NCI-H1105 (cell line): ENCODE measurements at places on chromosomes 6 and 20.

DNA sequence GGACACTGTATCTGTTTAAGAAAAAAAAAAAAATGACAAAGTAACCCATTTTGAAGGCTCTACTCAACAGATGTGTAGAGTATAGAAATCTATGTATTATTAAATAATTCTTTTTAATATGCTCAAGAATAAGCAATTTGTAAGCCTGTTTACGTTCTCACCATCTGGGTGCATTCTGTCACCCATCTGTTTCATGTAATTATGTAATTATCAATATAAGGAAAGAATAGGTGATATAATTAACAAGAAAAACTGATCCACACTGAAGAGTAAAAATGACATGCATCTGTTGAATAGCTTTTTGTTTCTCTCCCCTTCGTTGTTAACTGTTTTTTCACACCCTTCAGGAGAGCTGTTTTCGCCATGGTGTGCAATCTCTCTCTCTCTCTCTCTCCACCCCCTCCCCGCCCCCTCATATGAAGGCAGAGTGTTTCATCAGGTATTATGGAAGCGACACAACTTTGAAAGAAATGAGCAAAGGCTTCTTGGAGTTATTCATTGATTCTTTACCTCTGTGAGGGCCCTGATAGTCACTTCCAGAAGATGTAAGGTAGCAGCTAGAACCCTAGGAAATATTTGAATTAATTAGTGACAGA is 154.3 kb upstream of the INSM1 start:
- DNase-seq, result no peak

- DNase-seq, result no peak
Measured at GRCh38 chr6:8743170-8743745, 307.9 kb upstream of the SLC35B3 start.

DNA sequence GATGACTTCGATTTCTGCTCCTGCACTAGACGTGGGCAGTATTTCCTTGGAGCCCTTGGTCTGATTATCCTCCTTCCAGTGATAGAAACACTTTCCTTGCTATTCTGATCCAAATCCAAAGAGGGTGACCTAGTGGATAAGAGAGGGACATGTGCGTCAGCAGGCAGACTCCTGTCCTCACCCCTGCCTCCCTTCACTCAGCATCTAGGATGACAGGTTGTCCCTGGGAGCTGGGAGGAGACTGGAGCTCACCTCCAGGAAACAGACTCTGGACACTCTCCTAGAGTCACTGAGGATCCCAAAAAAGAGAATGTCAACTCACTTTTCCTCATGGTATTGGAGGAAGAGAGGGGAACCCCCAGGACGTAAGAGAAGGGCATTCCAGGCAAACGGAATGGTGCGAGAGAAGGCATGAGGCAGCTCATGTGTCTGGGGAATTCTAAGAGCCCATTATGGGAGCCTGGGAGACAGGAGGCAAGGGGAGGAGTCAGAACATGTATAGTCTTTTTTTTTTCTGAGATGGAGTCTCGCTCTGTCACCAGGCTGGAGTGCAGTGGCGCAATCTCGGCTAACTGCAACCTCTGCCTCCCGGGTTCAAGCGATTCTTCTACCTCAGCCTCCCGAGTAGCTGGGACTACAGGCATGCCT is 2.2 kb downstream of the C20orf173 start:
- no peak for DNase-seq

- no peak for DNase-seq
Measured at GRCh38 chr6:110357664-110358552, at the start of gene METTL24. METTL24 (minus strand) TSS chr6:110358349; CDS start chr6:110358272, 77 bp downstream.

DNA sequence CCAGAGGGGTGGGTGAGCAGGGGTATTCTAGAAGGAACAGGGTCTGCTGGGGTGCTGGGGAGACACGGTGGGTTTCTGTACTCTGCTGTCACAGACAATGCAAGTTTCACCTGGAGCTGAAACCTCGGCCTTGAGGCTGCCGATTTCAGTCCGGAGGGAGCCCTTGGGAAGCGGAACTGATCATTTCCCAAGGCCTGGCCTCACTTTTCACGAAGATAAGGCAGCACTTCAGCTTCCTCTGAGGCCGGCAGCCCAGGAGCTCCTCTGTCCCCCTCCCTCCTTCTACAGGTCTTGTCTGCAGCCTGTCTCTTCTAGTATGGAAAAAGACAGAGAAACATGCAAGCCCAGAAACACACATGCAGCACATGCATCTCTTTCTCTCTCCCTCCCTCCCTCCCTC is 242.1 kb downstream of the CDC5L start:
- no peak for DNase-seq

GRCh38 chr20:49701241-49701790 is 12.4 kb downstream of the B4GALT5 start:
- peak; percentile 49 for DNase-seq

DNA sequence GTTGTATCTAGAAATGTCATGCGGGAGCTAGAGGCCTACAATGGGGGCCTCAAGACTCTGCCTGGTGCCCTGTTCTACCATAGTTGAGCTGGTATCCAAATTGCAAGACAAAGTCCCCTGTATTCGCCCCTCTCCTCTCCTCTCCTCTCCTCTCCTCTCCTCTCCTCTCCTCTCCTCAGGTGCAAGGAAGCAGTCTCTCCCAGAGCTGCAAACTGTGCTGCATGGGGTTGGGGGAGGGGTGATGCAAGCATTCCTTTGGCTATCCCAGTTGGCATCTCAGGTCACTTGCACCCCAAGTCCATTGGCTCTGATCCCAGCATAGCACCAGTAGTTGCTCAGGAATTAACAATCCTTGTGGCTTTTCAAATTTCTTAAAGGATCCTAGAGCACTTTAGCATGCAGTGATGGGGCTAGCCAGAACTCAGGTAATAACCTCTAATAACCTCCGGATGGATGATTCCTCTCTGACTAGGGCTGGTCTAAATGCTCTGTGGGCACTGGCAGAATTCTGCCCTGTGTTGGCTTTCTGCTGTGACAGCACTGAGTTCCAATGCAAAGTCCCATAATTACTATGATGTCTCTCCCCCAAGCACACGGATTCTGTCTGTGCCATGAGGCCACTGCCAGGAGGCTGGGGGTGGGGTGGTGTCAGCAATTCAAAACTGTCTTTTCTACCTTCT is 35.3 kb downstream of the TAF11 start:
- no peak for DNase-seq

GRCh38 chr20:10710991-10711775 is 37.4 kb upstream of the JAG1 start:
- DNase-seq, result no peak

GRCh38 chr20:53660078-53660909 is 66.7 kb upstream of the ZNF217 start:
- no peak for DNase-seq

GRCh38 chr20:20519269-20519668 is 151.4 kb downstream of the INSM1 start:
- no peak for DNase-seq

- DNase-seq, result peak; percentile 20
Measured at GRCh38 chr20:19492687-19493336, 265.2 kb upstream of the RIN2 start.

DNA sequence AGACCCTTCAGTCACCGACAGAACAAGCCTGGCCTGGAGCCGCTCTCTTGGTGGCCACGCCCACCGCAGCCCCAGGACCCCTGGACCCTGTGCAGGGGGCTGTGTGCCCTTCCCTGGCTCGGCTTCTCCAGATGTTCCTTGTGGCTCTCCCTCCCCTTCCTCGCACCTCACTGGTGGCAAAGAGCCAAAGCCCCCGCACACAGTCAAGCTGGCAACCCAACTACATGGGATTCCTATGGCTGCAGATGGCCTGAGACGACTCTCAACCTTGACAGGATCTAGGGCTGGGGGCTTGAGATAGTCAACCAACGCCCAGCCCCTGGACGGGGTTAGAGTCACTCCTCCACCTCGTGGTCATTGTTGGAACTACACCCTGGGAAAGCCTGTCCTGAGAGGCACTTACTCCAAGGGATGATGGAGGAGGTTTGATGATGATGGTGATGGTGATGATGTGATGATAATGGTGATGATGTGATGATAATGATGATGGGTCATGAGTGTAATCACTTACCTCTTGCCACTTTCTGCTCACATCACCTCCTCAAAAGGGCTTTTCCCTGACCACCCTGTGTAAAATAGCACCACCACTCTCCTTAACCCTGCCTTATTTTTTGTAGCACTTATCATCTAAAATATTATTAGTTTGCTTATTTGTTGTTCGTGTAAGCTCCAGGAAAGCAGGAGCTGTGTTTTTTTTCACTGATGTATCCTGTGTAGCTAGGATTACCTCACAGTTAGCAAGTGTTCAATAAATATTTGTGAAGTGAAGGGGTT is 278.4 kb downstream of the LRFN2 start:
- DNase-seq, result peak; percentile 68

DNA sequence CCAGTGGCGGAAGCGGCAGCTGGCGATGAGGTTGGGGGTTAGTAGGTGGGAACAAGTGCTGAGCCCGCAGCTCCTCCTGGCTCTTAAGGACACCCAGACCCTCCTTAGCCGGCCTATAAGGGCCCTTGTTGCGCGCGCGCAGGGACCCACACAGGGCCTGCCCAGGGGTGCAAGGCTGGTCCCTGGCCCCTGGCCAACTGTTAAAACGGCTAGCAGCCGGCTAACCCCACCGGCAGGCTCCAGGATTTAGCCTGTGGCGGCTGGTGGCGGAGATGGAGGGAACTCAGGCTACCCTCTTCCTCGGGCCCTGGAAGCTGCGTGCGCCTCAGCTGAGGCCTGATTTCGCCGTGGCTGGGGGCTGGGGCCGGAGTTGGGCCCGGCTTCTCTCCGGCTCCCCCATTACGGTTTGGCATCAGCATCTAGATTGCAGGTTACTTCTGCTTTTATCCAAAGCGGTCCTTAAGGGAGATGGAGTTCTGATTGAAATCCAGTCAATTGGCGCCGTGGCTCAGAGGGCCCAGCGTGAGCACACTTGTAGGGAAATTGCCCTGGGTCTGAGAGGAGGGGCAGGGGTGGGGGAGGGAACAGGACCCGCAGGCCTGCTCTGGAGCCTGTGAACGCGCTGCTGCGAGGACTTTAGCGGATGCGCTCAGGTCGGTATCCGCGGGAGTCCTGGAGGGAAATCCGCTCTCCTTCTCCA is 36.9 kb upstream of the CCDC167 start:
- peak; percentile 69 for DNase-seq

DNA sequence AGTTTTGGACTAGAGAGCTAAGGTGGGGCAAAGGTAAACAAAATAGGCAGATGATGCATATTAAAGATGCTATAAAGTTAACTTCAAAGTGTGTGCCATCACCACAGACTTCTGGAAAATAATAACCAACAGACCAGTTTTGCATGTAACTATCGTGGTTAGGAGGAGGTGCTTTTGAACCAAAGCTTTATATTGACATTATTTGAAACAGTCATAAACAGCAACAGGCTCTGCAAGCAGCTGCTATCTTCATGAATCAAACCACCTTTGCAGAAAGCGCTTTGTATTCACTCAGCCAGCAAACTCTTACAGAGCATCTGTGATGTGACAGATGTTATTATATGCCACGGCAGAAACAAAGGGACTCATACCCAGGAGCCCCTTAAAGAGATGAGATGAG is 81.9 kb downstream of the CRYBG1 start:
- peak; percentile 84 for DNase-seq

DNA sequence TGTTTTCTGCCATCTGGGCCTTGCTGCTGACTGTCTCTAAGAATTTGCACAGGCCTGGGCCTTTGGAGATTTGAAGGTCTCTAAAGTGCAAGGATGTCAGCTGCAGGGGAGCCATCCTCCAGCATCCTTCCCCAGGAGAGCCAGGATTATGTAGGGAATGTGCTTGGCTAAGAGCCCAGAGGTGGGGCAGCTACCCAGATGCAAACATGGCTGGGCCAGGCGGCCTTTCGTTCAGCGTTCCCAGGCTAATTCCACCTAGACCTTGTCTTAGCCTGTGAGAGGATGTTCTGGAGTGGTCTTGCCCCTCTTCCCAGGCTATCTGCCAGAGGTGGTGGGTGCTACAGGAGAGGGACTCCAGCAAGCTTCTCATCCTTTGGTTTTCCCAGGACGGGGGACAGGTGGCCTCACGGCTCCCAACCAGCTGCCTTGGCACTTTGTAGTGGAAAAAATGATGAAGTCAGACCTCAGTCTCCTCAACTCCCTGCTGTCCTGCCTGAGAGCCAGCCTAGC is 7.7 kb upstream of the PTGIS start:
- peak; percentile 6 for DNase-seq

- DNase-seq, result no peak
Measured at GRCh38 chr20:20231528-20232298, 136.2 kb upstream of the INSM1 start.

- DNase-seq, result no peak
Measured at GRCh38 chr6:164925681-164926530, 383.5 kb downstream of the C6orf118 start.

- DNase-seq, result no peak
Measured at GRCh38 chr20:57391439-57392301, 474 bp downstream of the RBM38 start.

DNA sequence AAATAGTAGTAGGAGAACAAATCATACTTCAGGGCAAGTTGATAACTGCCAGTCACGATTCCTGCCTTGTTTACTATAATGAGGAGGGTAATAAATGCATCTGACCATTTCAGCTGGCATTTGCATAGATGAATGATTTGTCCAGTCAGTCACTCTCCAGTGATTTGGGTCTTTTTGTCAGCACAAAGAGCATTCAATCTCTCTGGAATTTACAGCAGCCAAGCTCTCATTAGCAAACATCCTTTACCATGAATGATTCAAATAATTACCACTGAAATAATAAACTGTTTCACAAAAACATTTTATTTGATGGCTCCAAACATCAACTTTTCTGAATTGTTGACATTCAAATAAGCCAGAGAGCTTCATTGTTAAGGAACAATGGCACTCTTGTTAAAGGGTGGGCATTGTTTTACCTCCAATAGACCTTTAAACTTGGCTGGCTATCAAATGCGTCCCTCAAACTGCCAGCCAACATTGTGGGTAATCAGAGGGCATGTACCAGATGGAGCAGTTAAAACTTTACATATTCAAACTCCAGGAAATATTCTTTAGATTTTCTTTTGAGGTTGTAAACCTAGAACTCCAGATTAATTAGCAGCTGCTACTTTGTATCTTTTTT is 30.0 kb upstream of the FBXL4 start:
- DNase-seq, result peak; percentile 73

DNA sequence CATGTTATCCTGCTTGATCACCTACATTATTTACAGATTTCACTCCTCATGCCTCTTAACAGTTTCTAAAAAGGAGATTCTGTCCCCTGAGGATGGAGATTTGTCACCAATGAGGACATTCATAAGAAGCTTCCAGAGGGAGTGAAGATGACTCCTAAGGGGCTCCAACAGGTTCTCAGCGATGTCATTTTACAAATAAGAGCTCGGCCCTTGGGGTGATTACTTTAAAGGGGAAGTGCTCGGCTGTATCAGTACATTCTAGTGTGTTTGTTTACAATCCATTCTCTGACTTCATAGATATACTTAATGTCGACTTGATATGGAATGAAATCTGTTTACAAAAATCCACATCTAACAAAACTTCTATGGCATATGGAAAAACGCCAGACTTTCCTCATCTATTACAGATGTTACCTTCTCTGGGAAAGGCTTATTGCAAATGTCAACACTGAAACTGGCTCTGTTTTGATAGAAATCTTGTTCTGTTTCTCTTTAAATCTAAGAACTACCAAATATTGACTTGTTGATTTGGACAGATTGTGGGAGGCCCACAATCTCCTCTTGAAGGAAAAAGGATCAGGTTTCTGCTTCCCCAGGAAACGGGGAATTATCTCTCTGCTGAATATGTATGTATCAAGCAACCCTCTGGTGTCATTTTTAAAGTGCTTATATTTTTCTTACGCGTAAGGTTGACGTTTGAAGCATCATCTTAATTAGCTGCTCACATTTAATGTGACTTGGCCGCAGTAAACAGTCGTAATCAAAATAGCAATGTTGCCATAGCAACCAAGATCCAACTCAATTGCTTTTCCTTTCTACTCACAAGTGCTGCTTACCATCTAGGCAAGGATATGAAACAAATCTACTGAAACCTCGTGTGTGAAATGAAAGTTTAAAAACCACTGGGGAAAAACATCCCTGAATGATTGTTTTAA is 95.7 kb downstream of the SHLD1 start:
- DNase-seq, result peak; percentile 20

- DNase-seq, result no peak
Measured at GRCh38 chr6:16982807-16983206, 119.0 kb upstream of the STMND1 start.
